ENCODE measurements at places on chromosomes 1 and 21.
A peak's percentile ranks its signal among the peaks of the same experiment; 100 is the strongest.

DNA sequence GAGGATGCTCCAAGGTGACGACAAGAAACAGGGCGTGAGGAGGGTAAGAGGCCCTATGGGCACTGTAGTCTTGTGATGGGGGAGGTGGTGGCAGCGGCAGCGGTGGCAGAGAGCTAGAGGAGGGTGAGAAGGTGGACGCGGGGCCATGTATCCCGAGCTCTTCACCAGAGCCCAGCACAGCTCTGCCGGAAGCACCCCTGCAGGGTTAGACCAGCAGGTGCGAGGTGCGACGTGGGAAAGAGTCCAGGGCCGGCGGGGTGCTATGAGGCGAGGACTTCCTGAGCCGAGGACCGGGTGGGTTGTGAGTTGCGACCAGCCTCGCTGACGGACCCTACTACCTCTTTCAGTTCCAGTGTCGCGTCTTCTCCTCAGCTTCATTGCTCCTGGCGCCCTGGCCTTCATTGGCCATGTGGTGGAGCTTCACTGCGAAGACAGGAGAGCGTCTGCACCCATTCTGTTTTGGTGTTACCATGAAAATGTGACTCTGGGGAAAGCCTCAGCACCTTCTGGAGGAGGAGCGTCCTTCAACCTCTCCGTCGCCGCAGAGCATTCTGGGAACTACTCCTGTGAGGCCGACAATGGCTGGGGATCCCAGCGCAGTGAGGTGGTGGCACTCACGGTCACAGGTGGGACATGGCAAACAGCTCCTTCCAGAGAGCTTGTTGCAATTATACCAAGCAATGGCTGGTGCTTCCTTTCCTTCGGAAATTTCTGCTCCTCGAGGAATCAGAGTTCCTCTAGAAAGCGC lies 67.9 kb upstream of the KIRREL1 start:
- DNase-seq = no peak

- DNase-seq = no peak
Measured at GRCh38 chr1:7670334-7671145, 100.6 kb upstream of the VAMP3 start.

- DNase-seq = no peak
Measured at GRCh38 chr1:245211761-245212160, 57.0 kb downstream of the KIF26B start.

- DNase-seq = no peak
Measured at GRCh38 chr1:172874950-172875349, 175.8 kb downstream of the TNFSF18 start.

DNA sequence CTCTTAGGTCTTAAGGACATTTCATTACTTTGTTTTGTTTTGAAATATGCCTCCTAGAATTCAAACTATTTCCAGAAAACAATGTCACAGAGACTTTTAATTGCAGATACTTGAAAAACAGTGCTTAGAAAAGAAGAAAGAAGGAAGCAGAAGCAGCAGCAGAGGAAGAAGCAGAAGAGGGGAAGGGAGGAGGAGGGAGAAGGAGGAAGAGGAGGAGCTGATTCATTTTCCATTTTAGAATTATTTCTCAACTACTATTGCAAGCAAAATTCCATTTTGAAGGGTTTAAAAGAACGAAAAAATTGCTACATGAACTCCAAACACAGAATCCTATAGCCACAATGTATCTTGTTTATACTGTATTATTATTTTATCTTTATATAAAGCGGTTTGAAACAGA lies 13.9 kb downstream of the RC3H1 start:
- DNase-seq = no peak

- no peak for DNase-seq
Measured at GRCh38 chr1:162035241-162035640, 11.6 kb upstream of the OLFML2B start.

DNA sequence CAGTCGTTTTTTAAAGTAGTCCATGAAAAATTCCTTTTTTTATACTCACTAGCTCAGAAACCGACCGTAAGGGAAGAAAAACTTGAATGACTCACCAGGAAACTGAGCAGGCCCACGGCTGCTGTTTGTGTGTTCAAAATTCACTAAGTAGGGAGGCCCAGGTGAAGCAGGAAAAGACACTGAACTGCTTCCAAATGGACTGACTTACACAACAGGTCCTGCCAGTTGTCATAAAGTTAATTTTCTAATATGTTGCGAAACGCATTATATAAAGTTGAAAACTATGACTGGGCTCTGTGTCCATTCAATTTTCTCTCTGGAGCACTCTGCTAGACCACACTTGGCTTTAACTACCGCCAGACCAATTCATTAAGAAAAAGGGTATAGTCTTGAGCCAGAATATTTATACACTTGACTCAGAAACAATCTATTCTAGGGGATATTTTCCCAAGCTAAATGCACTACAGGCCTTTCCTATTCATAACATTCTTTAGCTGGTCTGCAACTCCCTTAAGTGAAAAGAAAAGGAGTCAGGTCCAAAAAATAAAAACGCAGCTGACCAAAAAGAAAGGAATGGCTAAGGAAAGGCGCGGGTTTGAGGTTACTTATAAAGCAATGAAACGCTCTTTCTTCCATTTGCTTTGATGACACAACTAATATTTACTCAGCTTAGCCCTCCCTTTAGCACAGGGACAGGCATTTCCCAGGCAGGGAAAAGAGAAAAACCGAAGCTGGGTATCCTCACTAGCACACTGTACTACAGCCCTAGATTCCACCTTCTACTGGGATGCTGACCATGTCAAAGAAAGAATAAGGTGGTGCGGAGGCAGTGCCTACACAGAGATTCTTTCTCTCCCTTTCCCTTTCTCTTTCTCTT lies 306.3 kb upstream of the ESRRG start:
- DNase-seq = no peak

DNA sequence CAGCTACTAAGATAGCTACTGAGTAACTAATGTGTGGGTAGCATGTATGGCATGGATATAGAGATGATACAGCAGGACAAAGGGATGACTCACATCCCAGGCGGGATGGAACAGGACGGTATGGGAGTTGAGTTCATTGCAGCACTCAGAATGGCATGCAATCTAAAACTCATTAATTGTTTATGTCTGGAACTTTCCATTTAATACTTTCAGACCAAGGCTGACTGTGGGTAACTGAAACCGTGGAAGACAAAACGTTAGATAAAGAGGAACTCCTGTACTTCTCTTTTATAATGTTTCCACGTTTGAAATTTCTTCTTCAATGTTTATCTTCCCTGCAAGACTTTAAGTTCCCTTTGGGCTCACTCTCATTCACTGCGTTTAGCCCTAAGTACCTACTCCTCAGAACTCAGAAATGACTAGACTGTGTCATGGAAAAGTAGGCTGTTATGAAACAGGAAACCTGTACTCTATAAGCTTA lies 151.9 kb downstream of the MAGI3 start:
- DNase-seq = no peak

GRCh38 chr1:73868810-73869336 lies 329.1 kb downstream of the LRRIQ3 start:
- no peak for DNase-seq

DNA sequence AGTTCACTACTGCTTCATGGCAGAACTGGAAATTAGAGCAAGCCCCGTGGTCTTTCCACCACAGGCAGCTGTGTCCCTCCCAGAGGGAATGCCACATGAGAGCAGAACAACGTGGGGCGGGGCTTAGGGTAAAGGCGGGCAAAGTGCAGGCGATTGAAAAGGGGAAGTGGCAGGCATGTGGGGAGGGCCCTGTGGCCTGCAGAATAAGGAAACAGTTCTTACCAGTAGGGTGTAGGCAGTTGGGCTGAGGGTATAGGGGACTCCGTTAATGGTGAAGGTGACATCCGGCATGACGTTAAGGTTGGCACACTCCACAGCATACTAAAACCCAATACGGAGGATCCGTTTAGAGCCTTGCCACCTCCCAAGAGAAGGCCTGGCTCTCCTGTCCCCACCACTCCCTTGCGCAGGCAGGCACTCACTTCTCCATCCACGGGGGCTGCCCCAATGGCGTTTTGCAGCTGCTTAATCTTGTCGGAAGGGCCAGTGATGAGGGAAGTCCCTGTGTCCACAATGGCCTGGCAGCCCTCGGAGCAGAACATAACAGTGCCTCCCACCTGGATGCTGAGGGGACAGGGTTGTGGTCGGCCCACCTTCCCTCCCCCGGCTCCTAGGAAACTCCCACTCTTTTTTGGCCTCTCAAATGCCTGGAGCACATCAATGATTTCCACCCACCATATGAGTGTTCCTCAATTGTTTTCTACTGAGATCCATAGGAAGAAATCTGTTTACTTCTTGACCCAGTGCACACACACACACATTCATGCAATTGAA lies 9.1 kb upstream of the RAB7B start:
- peak; percentile 51 for DNase-seq

DNA sequence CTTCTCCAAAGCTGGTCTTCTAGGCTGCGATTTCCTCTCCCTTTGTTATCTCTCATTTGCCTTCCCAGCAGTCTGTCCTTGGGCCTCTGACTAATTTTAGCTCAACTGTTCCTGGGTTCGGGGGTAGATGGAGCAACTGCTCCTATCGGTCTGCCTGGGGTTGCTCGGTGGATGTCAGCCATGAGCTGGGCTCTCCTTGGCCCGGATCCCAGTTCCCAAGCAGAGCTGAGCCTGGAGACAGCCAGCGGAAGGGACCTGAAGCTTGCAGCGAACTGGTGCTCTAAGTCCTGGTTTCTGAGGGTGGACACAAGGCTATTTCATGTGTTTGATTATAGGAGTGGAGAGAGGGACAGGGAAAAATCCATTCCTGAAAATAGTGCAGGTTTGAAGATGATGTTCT lies 423.0 kb downstream of the RPS6KC1 start:
- no peak for DNase-seq

DNA sequence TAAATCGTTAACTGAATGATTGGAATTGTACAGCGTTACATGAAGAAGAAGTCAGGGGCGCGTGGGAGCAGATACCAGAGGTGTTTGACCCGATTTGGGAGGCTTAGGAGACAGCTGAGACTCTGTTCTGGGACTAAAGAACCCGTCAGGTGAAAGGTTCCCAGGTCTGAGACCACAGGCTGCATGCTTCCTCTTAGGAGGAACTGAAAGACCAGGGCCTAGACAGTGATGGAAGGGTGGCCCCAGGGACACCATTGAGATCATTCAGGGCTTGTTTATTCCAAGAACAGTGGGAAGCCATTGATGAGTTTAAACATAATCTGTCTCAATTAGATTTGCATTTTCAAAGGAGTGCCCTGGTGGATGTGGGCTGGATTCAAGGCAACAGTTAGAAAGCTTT lies 904 bp downstream of the KLF17 start:
- no peak for DNase-seq

- no peak for DNase-seq
Measured at GRCh38 chr1:32623775-32624174, 26.6 kb downstream of the ZBTB8OS start.

GRCh38 chr1:163797816-163798215 lies 476.1 kb downstream of the NUF2 start:
- no peak for DNase-seq

DNA sequence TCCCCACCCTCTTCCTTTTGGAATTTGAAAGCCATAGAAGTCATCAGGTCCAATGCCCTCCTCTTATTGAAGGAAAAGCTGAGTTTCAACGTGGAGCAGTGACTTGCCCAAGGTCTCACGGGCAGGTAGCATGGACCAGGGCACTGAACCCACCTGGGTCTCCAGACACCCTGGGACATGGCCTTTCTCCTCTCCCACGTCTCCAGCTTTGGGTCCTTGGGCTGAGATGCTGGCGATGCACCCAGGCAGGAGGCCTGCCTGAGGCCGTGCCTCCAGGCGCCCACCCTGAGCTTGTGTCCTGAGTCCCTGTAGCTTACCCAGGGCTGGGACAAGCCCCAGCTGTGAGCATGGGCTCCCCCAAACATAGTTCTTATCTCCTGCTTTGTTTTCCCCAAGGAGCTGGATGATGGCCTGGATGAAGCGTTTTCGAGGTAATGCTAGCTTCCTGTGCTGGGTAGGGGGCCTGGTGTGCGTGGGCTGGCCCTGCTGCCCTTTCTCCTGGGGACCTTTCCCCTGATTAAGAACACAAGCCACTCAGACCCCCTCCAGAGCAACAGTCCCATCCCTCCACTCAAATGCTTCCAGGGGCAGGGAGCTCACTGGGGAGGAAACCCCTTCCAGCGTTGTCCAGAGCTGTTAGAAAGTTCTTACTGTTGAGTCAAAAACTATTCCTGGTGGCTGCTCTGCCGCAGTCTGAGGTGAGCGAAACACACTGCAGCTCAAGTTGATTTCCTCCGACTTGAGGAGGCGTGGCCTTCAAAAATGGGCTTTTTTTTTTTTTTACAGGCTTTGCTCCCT lies 21.6 kb downstream of the LDLRAP1 start:
- no peak for DNase-seq

- DNase-seq = no peak
Measured at GRCh38 chr1:211822677-211823407, 7.7 kb downstream of the LPGAT1 start.

DNA sequence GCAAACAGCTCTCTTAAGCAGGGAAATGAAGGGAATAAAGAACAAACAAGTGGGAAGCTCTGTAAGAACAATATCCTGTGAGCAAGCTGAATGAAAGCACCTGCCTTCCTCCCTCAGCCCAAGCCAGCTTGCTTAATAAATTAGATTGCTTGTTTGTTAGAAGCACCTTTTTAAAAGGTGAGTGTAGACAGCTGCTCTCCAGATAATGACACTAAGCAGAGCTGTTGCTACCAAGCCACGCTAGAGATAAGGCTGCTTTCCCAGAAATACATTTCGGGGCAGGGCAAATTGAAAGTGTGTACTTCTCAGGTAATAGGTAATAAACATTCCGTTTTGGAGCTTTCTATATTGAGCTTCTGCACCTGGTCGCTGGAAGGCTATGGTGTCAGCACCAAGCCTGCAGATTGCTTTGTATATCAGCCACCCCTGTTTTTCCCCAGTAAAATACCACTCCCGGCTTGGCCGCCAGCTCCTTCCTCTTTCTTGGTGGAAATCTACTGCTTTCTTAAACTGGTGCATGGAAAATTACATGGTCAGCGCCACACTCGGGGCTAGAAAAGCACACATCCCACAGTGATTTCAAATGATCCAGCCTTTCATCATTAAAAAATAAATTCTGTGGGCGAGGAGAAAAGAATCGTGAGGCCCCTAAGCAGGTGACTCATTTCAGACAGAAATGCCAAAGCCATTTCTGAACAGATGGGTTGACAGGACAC lies 151.3 kb downstream of the ETS2 start:
- DNase-seq = no peak

GRCh38 chr1:203985044-203985443 lies 87.9 kb upstream of the SOX13 start:
- no peak for DNase-seq
